ENCODE measurements at places on chromosomes 16 and 17. TPM values are rescaled to one million over a fixed set of nuclear protein-coding genes. Genes with fewer than 3 reads are reported as not detected.

DECR2 gene
- total RNA-seq: 9.5 TPM

DNA sequence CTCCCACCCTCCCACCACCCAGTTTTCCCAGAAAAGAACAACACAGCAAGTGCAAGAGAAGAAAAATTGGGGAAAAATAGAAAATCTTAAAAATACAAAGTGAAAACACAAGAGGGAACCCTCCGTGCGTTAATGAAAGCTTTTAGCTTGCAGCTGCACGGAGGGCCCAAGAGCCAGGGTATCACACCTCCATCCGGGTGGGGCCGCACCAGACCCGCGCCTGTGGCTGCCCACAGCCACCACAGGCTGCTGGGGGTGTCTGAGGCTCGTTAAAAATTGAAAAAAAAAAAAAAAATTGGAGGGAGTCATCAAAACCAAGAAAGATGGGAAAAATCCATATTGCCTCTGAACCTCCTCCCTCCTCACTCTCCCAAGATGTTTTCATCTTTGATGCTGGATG lies 18.6 kb downstream of the ENGASE start:
- no peaks in the 10 kb centered on the region for H3K36me3 ChIP-seq
- H3K4me1 ChIP-seq: peaks cover 16% of the 10 kb centered on the region
- no peak overlapping the region for H3K4me3 ChIP-seq
- peak; percentile 25 for DNase-seq
- no peak overlapping the region for H3K27ac ChIP-seq
- peaks cover 6% of the 10 kb centered on the region for H3K27me3 ChIP-seq

- H3K4me3 ChIP-seq: no peak overlapping the region
- H3K27ac ChIP-seq: no peak overlapping the region
- no peaks in the 10 kb centered on the region for H3K27me3 ChIP-seq
- H3K4me1 ChIP-seq: no peaks in the 10 kb centered on the region
Observed at GRCh38 chr16:13372421-13372820, 471.0 kb downstream of the SHISA9 start.

DNA sequence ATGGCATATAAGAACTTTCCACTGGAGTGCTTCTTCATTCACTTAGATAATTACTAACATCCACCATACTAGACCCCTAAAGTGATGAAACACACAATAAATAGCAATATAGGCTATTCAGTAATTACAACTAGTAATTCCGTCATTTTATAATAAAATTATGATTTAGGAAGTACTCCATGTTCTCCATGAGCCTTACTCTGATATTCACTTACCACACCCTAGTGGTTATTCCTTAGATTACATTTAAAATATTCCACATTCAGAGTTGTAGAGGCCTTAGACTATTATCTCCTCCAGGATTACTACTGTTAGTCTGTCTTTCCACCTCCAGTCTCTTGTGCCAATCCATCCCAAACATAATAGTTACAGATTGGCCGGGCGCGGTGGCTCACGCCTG lies 62.4 kb downstream of the STH start:
- no peaks in the 10 kb centered on the region for H3K27me3 ChIP-seq
- peaks cover 48% of the 10 kb centered on the region for H3K36me3 ChIP-seq
- no peak overlapping the region for H3K27ac ChIP-seq
- no peak overlapping the region for H3K4me3 ChIP-seq
- no peaks in the 10 kb centered on the region for H3K4me1 ChIP-seq

- H3K4me1 ChIP-seq: peaks cover 35% of the 10 kb centered on the region
- H3K4me3 ChIP-seq: no peak overlapping the region
- DNase-seq: no peak
- no peaks in the 10 kb centered on the region for H3K27me3 ChIP-seq
- H3K36me3 ChIP-seq: peaks cover 90% of the 10 kb centered on the region
Observed at GRCh38 chr17:78111727-78112517, 16.6 kb downstream of the TMC6 start.

DNA sequence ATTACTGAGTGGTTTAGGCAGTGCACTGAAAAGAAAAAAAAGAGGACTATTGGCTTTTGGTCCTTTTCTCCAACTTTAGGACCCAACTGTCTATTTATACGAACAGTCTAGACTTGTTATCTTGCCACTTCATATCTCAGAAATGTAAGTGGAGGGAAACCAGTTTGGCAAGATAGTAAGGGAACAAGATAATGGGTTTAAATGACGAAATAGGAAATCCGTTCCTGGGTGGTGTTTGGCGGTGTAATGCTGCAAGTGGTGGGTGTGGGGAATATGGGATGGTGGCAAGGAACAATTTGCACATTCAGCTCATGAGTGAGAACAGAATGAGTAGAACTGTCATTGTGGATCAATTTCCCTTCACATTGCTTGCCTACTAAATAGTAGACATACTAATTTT lies 44.7 kb downstream of the GRB7 start:
- DNase-seq: no peak
- peak overlapping the region; percentile 36 for H3K27ac ChIP-seq
- peaks cover 28% of the 10 kb centered on the region for H3K36me3 ChIP-seq
- H3K4me3 ChIP-seq: no peak overlapping the region
- H3K4me1 ChIP-seq: peaks cover 41% of the 10 kb centered on the region
- H3K27me3 ChIP-seq: no peaks in the 10 kb centered on the region

PERCC1 gene
- total RNA-seq: 0.68 TPM

- H3K36me3 ChIP-seq: peaks cover 6% of the 10 kb centered on the region
- no peak overlapping the region for H3K27ac ChIP-seq
- no peak overlapping the region for H3K4me3 ChIP-seq
- DNase-seq: no peak
- H3K27me3 ChIP-seq: no peaks in the 10 kb centered on the region
Observed at GRCh38 chr16:3468501-3468900, 25.0 kb downstream of the NAA60 start.

DNA sequence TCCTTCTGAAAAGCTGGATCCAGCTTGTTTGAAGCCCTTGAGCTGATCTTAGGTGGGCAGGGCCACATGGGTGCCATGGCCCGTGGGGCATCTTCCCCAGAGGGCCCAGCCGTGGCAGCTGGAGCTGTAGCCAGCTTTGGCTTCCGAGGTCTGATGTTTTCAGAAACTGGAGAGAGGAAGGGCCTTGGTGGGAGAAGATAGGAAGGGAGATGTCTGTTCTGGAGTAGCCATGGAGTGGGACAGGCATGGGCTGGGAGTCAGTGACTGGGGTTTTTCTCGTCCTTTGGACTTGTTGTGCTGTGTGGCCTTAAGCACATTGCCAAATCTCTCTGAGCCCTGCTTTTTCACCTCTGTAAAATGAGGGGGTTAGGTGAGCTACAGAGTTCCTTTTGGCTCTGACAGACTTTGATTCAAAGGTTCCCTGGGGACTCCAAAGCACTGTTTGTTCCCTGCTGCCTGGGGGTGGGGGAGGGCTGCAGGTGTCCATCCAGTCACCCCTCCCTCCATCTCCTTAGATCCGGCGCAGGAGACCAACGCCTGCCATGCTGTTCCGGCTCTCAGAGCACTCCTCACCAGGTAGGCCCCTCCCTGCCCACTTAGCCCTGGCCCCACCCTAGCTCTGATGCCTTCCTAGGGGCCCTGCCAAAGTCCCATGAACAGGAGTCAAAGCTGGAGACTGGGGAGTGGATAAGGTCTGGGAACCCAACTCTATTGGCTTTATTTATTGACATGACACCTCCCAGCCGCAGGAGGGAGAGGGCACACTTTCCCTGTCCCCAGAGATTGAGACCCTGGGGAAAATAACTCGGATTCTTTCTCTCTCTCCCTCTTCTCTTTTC lies 2.1 kb downstream of the PPP1R1B start:
- no peak for DNase-seq
- peaks cover 6% of the 10 kb centered on the region for H3K4me1 ChIP-seq
- H3K36me3 ChIP-seq: no peaks in the 10 kb centered on the region
- H3K27me3 ChIP-seq: peaks cover 13% of the 10 kb centered on the region
- H3K4me3 ChIP-seq: no peak overlapping the region

TBC1D3K gene
- not detected for total RNA-seq

DNA sequence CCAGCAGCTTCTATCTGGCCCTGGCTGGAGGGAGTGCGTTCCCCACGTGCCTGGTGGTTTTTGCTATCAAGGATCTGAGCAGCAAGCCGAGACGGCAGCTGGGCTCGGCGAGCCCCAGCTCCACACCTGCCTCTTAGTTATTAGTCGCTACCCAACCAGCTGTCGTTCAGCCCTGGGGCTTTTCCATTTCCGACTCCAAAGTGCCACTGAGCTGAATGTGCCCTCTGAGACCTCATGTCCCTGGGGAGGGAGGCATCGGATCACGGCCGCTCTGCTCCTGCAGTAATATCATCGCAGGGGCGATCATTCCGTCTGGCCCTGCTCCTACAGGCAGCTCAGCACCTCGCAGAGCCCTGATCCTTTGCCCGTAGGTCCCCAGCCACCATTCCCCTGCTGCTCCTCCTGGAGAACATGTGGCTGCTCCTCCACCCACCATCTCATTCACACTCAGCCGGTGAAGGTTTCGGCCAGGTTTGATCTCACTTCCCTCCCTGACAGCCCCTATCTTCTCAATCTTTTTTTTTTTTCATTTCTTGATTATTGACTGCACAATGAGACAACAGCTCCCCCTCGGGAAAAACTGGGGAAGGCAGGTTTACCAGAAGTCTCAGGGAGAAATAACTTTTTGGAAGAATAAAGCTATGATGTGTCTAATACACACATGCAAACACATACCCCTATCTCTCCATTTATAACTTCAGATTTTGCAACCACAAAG lies 86.7 kb downstream of the ZFHX3 start:
- no peaks in the 10 kb centered on the region for H3K27me3 ChIP-seq
- no peak for DNase-seq
- H3K4me1 ChIP-seq: no peaks in the 10 kb centered on the region
- H3K4me3 ChIP-seq: no peak overlapping the region
- no peaks in the 10 kb centered on the region for H3K36me3 ChIP-seq

RRAD gene
- total RNA-seq: 1.8 TPM

DNA sequence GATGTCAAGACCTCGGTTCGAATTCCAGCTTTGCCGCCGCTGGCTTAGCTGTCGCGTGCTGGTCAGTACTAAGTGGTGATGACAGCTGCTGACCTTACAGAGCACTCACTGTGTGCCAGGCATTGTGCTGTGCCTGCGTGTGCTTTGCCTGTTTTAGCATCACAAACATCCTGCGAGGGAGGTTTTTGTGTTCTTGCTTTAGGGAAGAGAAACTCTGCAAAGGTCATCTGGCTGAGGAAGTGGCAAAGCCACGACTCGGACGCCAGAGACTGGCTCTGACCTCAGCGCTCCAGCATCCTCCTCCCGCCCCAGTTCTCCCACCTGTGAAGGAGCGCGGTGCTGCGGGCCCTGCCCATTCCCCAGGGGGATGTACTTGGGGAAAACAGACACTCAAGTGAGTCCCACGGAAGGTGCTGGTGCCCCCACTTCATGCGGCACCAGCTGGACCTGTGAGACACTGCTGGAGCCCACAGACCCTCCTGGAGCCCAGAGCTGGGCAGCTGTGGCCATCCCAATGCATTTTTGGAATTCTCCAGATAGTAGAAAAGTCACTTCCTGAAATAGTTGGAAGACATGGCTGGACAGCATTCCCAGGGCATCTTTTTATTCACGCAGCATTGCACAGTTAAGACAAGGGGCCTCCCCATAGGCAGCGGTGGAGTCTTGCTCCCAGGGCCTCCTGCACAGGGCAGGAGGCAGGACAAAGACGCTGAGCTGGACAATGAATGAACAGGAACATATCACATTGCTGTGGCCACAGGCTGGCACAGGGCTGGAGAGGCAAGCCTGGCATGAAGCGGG lies 20.0 kb upstream of the HERPUD1 start:
- no peak for DNase-seq
- H3K27me3 ChIP-seq: no peaks in the 10 kb centered on the region
- H3K4me3 ChIP-seq: no peak overlapping the region
- H3K27ac ChIP-seq: peak overlapping the region; percentile 68
- H3K36me3 ChIP-seq: no peaks in the 10 kb centered on the region
- peaks cover 47% of the 10 kb centered on the region for H3K4me1 ChIP-seq

DNA sequence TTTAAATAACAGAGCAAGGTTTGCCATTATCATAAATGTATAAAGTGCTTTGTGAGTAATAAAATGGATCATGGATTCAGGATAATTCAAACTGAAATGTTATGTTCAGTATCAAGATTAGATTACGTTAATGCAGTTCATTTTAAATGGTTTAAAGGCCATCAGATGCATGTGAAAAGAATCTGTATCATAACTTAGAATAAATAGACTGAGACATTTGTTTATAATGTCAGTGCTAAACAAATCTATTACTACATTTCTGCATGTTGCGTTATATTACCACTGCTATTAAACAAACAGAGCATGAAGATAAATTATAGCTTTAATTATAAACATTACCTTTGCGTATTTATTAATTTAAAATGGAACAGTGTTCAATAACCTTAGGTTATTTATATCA lies 160.2 kb downstream of the TOX3 start:
- no peak for DNase-seq
- no peak overlapping the region for H3K27ac ChIP-seq
- no peaks in the 10 kb centered on the region for H3K4me1 ChIP-seq
- H3K36me3 ChIP-seq: no peaks in the 10 kb centered on the region

- H3K4me1 ChIP-seq: peaks cover 3% of the 10 kb centered on the region
- H3K27ac ChIP-seq: no peak overlapping the region
- no peak for DNase-seq
- no peak overlapping the region for H3K4me3 ChIP-seq
Observed at GRCh38 chr17:182050-182751, 751 bp upstream of the DOC2B start.

NPIPA7 gene
- 6.0 TPM for total RNA-seq

DNA sequence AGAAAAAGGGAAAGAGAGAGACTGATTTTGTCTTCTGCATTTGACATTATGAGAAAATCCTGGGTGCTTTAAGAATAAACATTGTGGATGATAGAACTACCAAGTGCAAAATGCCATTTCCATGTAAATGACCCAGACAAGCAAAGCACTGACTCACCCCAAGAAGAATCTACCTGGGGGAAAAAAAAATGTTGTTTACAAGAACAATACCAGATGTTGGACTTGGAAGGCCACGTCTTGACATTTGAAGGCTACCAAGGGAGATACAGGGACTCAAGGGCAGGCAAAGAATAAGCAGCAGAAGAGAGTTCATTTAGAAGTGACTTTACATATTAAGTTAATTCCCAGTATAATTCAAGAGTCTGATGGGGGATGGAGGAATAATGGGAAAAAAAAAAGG lies 125.3 kb downstream of the TMEM114 start:
- no peaks in the 10 kb centered on the region for H3K36me3 ChIP-seq
- H3K4me1 ChIP-seq: no peaks in the 10 kb centered on the region
- H3K27ac ChIP-seq: no peak overlapping the region
- H3K4me3 ChIP-seq: no peak overlapping the region
- no peak for DNase-seq

LRRC75A gene
- 2.6 TPM for total RNA-seq

GRCh38 chr16:59328961-59329360 lies 594.8 kb upstream of the GOT2 start:
- H3K27me3 ChIP-seq: no peaks in the 10 kb centered on the region
- H3K4me1 ChIP-seq: no peaks in the 10 kb centered on the region
- H3K27ac ChIP-seq: no peak overlapping the region
- no peak overlapping the region for H3K4me3 ChIP-seq
- no peak for DNase-seq

CCT6B gene
- total RNA-seq: 4.7 TPM

CDH11 gene
- total RNA-seq: not detected

- peaks cover 43% of the 10 kb centered on the region for H3K4me1 ChIP-seq
- no peak for DNase-seq
- peaks cover 3% of the 10 kb centered on the region for H3K27me3 ChIP-seq
Observed at GRCh38 chr17:29593591-29594518, 923 bp downstream of the ANKRD13B start.

Measured in natural killer cell (primary cell).